ENCODE measurements at places on chromosomes 3 and 15.

GRCh38 chr15:67092752-67093503 lies 27.5 kb downstream of the SMAD3 start:
- DNase-seq = no peak

DNA sequence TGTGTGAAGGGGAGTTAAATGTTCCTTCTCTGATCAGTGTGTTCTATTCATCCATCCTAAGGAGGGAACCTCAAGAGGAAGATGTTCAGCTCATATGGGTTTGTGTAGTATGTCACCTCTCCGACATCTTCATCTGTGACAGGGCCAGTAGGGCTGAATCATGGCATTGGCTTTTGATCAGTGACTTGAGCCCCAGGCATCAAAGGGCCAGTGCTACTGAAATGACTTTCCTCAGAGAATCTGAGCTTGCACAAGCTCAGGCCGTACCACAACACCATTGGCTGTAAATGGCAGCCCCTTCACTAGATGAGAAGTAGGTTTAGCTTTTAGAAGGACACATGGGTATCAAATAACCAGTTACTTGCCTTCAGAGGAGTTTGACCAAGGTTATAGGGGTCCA lies 183.2 kb upstream of the NR2E3 start:
- no peak for DNase-seq

GRCh38 chr3:116980099-116980498 lies 270.5 kb downstream of the TUSC7 start:
- no peak for DNase-seq

DNA sequence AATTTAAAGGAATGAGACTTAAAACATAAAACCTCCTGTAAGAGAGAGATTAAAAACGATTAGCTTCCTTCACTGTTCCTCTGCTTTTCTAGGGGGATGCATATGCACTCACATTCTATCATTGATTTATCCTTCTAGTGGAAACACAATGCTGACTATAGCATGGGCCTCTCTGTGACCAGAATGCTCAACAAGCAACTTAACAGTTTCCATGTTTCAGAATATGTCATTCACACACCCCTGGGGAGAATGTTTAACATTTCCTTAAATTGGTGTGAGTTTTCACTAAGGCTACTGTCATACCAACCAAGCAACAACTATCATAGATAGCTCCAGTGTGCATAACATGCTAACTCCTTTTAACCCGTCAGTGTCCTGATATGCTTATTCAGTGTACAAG lies 337.9 kb upstream of the GRM7 start:
- no peak for DNase-seq

GRCh38 chr3:164683489-164683888 lies 394.8 kb downstream of the SI start:
- no peak for DNase-seq

DNA sequence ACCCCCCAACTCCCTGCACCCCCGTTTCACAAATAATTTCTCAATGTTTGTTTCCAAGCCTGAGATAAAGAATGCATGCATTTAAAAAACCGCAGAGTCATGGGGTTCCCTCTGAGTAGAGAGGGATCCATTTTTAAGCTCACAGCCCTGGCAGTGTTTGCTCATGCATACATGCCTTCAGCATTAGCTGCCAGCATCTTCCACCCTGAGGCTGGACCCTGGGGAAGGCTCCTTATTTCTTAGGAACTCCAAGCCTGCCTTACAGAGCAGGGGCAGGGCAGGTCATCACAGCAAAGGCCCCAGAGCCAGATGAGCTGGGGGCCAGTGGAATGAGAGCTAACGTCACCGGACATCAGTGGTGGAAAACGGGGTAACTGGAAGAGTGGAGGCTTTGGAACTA lies 31.3 kb downstream of the TLE3 start:
- no peak for DNase-seq

- peak; percentile 43 for DNase-seq
These were observed 65.5 kb downstream of the MEF2A start for GRCh38 chr15:99631255-99631654.

GRCh38 chr3:143349455-143349854 lies 229.9 kb downstream of the CHST2 start:
- DNase-seq = no peak

- no peak for DNase-seq
These were observed 448.6 kb upstream of the GOLIM4 start for GRCh38 chr3:168544097-168544957.

GRCh38 chr3:24387493-24387892 lies 107.2 kb downstream of the THRB start:
- DNase-seq = no peak

GRCh38 chr3:117005274-117005673 lies 295.7 kb downstream of the TUSC7 start:
- no peak for DNase-seq

DNA sequence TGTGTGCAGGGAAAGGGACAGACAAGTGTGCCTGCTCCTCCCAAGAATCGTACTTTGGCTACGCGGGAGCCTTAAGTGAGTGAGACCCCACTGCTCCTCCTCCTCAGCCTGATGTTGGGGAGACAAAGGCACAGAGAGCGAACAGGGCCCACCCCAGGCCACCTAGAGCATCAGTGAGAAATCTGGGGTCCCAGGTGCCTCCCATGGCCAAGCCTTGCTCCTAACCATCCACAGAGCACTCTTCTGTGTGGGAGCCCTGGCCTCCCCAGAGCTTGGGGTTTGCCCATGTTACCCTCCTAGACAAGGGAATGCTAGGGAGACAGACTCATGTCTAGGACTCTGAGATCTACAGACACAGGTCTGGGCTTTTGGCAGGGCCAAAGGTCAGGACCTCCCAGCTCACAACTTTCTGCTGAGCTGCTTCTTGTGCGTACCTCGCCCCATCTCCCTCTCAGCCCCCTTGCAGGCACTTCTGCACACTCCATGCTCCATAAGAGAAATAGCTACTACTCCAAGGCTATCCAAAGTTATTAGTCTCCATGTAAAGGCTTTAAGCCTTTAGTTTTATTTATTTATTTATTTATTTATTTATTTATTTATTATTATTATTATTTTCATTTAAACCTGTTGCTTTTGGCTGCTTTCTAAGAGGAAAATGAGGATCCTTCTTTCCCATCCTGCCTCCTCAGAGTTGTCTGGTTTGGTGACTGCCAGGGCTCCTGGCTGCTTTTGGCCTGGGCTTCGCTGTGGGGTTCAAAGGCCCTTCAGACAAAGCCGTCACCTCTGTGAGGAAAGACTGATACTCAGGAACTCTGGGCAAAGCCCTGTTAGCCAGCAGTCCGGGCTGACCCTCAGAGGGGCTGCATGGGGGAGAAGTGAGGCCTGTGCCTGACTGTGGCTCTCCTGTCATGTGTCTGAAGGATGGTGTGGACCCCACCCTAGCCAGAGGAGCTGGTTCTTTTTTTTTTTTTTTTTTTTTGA lies 32.8 kb upstream of the TOPBP1 start:
- DNase-seq = no peak

DNA sequence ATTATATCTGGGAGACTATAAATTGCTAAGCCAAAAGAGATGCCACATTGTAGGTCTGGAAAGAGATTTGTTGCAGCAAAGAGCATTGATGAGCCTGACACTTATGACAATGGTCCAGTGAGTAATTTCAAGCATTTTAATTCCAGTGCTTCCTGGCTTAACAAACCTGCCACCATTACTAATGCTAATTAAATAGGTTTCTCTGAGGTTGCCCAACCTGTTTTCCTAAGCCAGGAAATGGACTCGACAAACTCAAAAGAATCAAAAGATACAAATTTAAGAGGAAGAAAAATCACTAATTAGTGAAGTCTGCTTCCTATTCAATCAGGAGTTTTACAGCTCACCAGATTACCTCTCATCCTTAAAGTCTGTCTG lies 36.7 kb upstream of the CTDSPL start:
- DNase-seq = no peak

DNA sequence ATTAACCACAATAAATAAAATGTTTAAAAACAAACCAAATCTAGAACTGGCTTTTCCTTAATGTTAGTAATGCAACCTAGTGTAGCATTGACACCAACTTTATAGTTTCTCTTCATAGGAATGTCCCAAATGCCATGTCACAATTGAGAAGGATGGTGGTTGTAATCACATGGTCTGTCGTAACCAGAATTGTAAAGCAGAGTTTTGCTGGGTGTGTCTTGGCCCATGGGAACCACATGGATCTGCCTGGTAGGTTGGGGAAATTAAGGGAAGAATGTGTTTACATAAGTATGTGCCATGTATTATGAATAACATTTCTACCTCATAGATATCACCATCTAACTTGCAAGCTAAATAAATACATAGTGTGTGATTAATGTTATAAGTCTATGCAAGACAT lies 84.4 kb upstream of the GOLGA6B start:
- no peak for DNase-seq
